Activated T-helper 1 cell treated with anti-CD3 and anti-CD28 coated beads, Interleukin-2, amount 50 U/mL, for 16 hours (primary cell): ENCODE measurements at places on chromosomes 12 and 14.

- no peak for DNase-seq
These were observed 93.3 kb downstream of the CALM1 start for GRCh38 chr14:90489916-90490719.

DNA sequence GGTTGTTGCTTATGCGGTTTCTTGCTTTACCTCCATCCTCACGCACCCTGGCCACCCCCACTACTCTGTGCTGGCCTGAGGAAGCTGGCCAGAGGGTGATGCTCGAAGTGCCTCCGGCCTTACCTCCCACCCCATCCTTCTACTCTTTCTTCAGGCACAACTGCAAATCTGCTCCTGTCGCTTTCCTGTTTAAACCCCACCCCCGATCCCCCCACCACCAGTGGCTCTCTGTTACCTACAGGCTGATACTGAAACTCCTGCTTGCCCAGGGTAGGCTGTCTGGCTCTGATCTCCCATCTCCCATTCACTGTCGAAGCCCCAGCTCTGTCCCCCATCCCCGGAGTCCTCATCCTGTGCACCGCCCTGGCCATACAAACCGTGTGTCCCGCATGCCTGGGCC lies 111.5 kb downstream of the PRMT8 start:
- no peak for DNase-seq

- DNase-seq: peak; percentile 88
These were observed 8.8 kb upstream of the SH2B3 start for GRCh38 chr12:111396726-111397445.

DNA sequence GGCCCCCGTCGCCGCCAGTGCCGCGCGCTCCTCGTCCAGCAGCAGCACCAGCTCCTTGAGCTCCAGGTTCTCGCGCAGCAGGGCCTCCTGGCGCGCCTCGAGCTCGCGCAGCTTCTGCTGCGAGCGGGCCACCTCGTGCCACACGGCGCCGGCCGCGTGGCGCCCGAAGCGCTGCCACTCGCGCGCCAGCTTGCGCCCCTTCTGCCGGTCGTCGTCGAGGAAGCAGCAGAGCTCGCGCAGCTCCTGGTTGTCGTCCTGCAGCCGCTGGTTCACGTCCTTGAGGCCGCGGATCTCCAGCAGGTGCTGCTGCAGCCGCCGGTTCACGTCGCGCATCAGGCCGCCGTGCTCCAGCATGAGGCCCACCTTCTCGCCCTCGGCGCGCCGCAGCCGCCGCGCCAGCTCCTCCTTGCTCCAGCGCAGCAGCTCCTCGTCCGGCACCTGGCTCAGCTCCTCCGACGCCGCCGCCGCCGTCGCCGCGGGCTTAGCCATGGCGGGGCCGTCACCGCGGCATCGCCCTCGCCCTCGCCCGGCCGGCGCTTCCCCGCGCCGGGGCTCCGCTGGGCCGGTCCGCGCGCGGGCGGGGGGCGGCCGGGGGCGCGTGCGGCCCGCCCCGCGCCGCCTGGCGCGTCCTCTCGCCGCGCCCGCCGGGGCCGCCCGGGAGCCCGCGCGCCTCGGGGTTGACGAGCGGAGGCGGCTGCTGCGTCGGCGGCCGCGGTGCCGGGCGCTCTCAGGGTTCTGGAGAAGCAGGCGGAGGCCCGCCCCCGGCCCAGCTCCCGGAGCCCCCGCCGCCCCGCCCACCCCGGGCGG lies at the start of gene CCDC85C:
CCDC85C (minus strand) TSS at position 737 of the 807 bp plus-strand sequence; CDS start at position 489, 248 bp downstream.
- peak; percentile 27 for DNase-seq

GRCh38 chr12:20631711-20632110 lies 63.4 kb upstream of the SLCO1C1 start:
- DNase-seq: no peak

DNA sequence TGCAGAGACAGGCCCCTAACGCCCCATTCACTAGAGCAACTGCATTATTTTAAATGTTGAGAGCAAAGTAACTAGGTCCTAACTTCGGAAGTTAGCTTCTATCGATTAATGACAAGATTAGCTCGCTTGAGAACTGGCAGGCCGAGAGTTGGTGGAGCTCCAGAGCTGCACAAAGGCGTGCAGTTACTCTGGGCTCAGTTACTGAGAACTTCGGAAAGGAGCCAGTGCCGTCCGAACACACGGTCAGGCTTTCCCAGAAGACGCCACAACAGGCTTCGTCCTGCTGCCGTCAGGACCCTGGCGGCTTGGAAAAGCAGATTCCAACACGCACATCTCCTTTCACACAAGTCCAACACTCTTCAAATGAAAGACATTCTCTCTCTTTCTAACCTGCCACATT lies 45.4 kb upstream of the TESC start:
- DNase-seq: no peak

- DNase-seq: no peak
These were observed 17.8 kb upstream of the EMP1 start for GRCh38 chr12:13178568-13179210.

- DNase-seq: no peak
These were observed 152.6 kb upstream of the SYT1 start for GRCh38 chr12:78711954-78712353.

- DNase-seq: no peak
These were observed 23.5 kb downstream of the ASB2 start for GRCh38 chr14:93952829-93953228.

- no peak for DNase-seq
These were observed 93.7 kb downstream of the SPTSSA start for GRCh38 chr14:34368115-34368970.

DNA sequence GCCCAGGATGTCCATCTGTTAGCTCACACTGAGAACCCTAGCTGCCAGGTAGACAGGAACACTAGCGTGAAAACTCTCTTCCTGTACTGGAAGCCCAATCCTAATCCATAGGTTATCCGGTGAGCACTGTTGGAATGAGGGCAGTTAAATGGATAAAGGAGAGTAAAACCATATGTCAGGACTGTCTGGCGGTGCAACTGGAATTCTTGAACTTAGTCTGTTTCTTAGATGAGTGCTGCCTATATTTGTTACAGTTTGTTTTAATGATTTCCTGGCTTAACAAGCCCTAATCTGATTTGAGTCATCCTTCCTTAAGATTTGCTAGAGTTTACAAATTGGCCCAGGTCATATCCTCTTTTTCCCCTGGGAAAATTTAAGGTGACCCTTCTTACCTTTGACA lies 104.7 kb downstream of the ANO4 start:
- DNase-seq: no peak

DNA sequence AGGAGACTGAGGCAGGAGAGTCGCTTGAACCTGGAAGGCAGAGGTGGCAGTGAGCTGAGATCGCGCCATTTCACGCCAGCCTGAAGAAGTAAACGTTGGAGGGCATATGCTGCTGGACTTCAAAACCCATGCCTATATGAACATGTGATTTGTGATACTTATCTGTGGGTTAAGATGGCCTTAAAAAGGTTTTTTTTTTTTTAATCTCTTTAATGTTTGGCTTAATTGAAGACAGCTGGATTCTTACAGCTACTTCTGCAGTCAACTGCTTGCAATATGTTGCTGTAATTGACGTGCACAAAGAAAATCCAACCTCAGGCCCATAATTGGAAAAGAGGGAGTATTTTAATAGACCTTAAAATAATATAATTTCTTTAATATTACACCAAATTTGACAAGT lies 1.5 kb upstream of the B3GNT4 start:
- DNase-seq: no peak

GRCh38 chr14:33414041-33414440 lies 475.4 kb downstream of the NPAS3 start:
- DNase-seq: no peak

- DNase-seq: no peak
These were observed 48.7 kb downstream of the LRIG3 start for GRCh38 chr12:58871556-58871955.

DNA sequence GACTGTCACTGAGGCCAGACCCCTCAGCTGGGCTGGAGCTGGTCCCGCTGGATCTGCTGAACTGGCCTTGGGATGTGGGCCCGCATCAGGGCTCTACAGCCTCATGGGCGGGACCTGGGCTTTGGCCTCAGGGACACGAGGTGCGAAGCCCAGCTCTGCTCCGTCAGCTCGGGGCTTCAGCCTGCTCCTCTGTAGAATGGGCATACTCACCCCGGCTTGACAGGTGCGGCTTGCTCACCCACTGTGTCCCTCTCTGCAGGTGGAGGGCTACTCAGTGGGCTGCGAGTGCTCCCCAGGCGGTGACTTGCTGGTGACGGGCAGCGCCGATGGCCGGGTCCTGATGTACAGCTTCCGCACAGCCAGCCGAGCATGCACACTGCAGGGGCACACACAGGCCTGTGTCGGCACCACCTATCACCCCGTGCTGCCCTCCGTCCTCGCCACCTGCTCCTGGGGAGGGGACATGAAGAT lies 57.6 kb downstream of the BEGAIN start:
- DNase-seq: peak; percentile 3

DNA sequence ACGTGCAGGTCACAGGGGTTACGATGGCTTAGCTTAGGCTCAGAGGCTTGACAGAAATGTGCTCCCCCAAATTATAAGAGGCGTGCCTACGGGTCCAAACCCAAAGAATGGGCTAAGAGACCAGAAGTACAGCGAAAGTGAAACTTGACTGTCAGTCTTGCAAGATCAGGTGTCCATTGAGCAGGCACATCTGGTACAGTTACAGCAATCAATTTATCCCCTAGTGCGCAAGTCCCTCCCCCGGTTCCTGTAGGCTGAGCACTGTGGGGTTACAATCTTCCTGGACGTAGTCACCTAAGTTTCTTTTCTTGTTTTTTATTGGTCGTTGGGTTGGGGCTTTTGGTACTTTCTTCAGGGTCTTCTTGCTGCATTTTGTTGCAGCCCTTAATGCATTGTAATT lies 134.2 kb downstream of the UNC79 start:
- DNase-seq: no peak

DNA sequence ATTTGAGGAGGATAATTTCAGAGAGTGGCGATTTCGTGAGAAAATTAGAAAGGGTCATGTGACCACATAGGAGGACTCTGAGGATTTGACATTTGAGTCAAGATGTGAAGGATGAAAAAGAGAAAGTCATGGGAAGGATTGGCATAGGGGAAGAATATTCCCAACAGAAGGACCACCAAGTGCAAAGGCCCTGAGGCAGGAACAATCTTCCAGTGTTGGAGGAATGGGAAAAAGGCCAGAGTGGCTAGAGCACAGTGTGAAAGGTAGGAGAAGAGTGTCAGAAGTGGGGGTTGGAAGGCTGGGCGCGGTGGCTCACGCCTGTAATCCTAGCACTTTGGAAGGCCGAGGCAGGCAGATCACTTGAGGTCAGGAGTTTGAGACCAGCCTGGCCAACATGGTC lies 3.9 kb upstream of the PPP1CC start:
- no peak for DNase-seq

GRCh38 chr12:52268212-52268611 lies 6.2 kb upstream of the KRT86 start:
- DNase-seq: no peak

- no peak for DNase-seq
These were observed 53.9 kb downstream of the ANAPC7 start for GRCh38 chr12:110349514-110350151.

DNA sequence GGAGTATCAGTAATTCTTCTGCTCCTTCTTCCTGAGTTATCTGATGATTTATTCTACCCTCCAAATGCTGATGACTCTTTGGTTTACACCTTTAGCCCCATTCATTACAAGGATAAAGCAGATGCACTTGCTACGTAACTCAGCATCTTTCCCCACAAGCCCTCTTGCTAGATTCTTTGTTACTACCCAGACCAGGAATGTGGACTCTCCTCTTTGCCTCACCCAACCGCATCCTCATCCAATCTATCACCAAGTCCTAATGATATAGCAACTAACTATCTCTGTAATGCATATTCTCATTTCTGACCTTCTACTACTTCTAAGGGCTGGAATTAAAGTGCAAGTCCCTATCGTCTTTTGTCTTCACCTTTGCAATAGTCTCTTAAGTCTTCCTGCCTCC lies 9.2 kb downstream of the KRT1 start:
- no peak for DNase-seq

DNA sequence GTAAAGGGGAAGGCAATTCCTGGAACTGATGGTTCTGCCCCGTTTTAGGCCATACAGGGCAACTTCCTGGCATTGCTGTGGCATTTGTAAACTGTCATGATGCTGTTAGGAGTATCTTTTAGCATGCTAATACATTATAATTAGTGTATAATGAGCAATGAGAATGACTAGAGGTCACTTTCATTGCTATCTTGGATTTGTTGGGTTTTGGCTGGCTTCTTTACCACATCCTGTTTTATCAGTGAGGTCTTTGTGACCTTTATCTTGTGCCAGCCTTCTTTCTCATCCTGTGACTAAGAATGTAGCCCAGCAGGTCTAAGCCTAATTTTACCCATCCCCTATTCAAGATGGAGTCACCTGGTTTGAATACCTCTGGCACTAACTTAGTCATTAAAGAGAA lies 51.2 kb downstream of the TESPA1 start:
- DNase-seq: no peak

- no peak for DNase-seq
These were observed 504.7 kb upstream of the MIS18BP1 start for GRCh38 chr14:45757655-45758054.

DNA sequence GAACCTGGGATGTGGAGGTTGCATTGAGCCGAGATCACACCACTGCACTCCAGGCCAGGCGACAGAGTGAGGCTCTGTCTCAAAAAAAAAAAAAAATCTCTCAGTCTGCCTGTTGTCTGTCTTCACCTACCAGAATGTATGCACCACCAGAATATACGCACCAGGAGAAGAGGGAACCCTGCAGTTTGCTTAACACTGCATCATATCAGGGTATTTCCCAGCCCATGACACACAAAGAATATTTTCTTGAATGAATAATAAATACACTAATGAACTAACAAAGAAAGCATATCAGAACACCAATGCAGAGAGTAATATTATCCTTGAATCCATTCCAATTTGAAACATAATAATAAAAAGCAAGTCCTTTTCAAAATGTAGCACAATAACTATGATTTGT lies 44.2 kb upstream of the FOXN3 start:
- DNase-seq: no peak

DNA sequence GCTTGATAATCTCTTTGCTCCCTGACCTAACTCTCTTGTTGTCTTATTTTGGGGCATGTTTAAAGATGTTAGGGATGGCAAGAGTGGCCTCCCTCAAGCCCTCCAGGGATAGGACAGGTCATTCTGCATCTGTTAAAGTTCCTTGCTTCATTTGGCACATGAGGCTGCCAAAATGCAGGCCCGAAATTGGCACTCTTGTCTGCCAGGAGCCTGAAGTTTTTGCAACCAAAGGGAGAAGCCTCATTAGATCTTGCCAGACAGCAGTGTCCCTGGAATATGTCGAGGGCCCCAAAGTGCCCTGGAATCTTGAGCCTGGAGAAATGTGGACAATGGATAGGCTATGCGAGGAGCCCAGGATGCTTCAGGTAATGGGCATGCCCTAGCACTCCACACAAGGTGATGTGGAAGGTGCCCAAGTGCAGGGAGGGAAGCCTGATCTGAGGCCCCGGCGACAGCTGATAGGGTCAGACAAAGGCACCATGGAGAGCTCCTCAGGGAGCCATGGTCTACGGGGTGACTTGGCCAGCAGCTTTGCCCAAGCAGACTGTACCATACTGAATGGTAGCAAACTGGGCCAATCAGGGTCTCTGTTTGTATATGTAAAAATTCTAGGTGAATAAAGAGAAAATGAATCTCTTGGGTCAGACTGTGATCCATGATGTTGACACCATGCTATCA lies 173.0 kb upstream of the WSCD2 start:
- DNase-seq: no peak

GRCh38 chr12:18595412-18595811 lies 142.4 kb downstream of the PLCZ1 start:
- DNase-seq: no peak
